ENCODE measurements at places on chromosomes 4 and X. TPM values are rescaled to one million over a fixed set of nuclear protein-coding genes. Genes with fewer than 3 reads are reported as not detected.

MAPK10 gene
- total RNA-seq = 4.3 TPM

VCX gene
- total RNA-seq = not detected

- no peak for ATAC-seq
Observed at GRCh38 chrX:12877386-12877785, 10.5 kb downstream of the TLR7 start.

GRCh38 chr4:89248879-89249281 is 58.7 kb downstream of the GPRIN3 start:
- ATAC-seq = no peak

DNA sequence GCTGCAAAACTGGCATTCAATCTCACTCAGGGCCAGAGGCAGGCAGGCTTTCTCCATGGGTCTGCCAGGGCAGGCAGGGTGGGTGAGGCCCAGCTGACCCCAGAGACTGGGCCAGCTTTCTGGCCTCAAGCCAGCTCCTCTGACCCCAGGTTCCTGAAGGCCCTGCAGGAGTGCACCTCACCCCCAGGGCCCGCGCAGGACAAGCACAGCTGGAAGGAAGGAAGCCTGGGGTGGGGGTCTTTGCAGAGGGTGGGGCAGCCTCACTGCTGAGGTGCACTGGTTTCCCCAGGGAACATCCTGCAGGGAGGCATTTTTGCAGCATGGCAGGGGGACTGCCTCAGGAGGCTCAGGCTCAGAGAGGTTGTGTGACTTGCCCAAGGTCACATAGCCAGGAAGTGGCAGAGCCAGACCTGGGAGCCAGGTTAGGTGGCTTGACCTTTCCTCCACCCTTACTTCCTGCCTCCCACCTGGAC is 31.5 kb upstream of the AFAP1 start:
- no peak for ATAC-seq

- ATAC-seq = no peak
Observed at GRCh38 chrX:115413246-115413878, 123.8 kb downstream of the LUZP4 start.

GRCh38 chr4:17095771-17096170 is 197.3 kb upstream of the LDB2 start:
- ATAC-seq = no peak

Data from esophagus mucosa (tissue), 1 donor.